OCI-LY7 (cell line): ENCODE measurements at places on chromosomes 11 and 22.
A peak's percentile ranks its signal among the peaks of the same experiment; 100 is the strongest.

DNA sequence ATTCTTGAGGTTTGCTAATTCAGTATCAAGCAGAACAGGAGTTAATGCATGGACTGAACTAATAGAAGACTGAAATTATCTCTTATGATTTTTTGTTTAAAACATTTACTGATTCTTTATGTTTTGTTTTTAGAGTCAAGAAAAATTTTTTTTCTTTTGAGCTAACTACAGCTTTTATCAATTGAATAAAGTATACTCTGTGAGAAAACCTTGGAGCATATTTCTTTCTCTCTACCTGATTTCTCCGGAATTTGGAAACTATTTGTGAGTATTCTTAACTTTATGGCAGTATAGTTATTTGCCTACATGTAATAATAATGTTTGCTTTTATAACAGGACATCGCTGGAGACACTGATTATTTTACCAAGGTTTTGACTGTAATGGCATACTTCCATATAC, 18.1 kb upstream of the CRTAM start:
- no peak for DNase-seq

DNA sequence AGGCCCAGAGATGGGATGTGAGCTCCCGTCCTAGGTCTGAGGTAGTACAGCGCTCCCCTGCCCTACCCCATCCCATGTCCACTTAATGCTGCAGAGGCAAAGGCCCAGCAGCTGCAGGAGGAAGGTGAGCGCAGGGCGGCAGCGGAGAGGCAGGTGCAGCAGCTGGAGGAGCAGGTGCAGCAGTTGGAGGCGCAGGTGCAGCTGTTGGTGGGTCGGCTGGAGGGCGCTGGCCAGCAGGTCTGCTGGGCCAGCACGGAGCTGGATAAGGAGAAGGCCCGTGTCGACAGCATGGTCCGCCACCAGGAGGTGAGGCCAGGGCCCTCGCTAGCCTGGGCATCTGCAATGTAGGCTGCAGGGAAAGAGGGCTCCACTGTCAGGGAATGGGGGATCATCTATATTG, 15.2 kb downstream of the CCDC157 start:
- DNase-seq, result no peak

- DNase-seq, result no peak
Measured at GRCh38 chr11:72546866-72547265, 112.5 kb upstream of the CLPB start.

DNA sequence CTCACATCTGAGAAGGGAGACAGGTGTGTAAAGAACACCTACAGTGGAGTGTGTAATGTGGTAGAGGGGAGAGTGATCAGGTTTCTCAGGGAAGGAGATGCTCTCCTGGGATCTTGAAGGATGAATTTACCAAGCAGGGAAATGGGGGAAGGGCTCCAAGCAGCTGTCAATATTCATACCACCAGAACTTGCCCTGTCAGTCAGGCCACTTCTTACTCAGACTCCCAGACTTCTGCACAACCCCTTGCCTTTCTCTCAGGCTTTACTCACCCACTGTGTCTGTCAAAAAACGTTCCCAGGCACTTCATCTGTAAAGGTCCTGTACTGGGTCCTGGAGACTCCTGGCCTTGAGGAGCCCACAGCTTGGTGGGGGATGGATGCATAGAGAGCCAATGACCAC, 14.0 kb upstream of the FCHSD2 start:
- DNase-seq, result no peak

GRCh38 chr11:299951-300735, 817 bp upstream of the IFITM5 start:
- no peak for DNase-seq

DNA sequence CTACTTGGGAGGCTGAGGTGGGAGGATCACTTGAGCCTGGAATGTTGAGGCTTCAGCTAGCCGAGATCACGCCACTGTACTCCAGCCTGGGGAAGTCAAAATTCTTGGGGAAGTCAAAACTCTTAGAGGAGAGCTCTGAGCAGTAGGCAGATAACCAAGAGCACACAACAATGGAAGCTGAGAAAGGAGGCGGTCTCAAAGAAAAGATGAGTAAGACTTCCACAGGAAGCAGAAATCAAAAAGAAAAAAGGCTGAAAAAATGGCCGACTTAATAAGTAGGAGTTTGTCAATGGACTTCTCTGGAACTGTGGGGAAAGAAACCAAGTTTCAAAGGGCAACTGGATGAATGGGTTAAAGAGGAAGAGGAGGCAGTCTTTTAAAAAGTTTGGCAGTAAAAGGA, 32.1 kb downstream of the RAB30 start:
- DNase-seq, result no peak

- no peak for DNase-seq
Measured at GRCh38 chr11:9078113-9079086, 13.0 kb downstream of the SCUBE2 start.

GRCh38 chr11:81840380-81840779, 893.3 kb downstream of the FAM181B start:
- no peak for DNase-seq

- DNase-seq, result no peak
Measured at GRCh38 chr11:27100534-27100933, 59.9 kb downstream of the BBOX1 start.

GRCh38 chr11:114059984-114060391, 477 bp downstream of the ZBTB16 start:
- no peak for DNase-seq

- no peak for DNase-seq
Measured at GRCh38 chr11:20844630-20845029, 175.2 kb downstream of the NELL1 start.

GRCh38 chr11:17640493-17641164, 78.7 kb upstream of the MYOD1 start:
- DNase-seq, result no peak

DNA sequence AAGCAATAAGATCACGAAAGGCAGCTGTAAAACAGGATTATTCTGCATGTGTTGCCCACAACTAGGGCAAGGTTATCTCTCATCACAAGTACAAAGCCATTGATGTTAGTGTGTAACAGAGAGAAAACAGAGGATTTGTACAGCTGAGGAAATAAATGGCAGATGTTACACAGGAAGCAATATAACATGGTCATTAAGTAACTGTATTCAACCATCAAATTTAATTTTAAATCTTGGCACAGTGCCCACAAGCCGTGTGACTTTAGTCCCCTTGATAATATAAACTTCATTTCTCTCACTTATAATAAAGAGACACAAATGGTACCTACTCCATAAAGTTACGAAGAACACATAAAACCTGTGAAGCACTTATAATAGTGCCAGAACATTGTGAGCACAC, 17.3 kb downstream of the OR51E2 start:
- no peak for DNase-seq

DNA sequence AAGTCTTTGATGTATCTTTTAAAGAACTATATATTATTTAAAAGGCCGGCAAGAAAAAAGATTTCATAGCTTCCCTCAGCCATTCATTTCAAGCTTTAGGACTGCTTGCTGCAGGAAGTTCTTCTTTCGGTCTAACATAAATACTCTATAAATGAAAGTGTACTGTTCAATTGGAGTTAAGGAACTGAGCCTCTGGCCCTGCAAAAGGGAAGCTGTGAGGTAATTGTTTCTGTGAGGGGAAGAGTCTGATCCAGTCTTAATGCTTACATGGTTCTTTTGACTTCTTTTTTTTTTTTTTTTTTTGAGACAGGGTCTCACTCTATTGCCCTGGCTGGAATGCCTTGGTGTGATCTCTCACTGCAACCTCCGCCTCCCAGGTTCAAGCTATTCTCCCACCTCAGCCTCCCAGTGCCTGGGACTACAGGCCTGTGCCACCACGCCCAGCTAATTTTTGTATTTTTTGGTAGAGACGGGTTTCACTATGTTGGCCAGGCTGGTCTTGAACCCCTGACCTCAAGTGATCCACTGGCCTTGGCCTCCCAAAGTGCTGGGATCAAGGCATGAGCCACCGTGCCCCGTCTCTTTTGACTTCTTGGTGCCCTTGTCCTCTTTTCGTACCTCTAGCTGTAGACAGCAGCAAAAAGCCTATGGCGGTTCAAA, 4.7 kb upstream of the TRIM29 start:
- no peak for DNase-seq

GRCh38 chr11:59272771-59273372, 60.1 kb upstream of the MPEG1 start:
- DNase-seq, result peak; percentile 36

- no peak for DNase-seq
Measured at GRCh38 chr11:33437529-33437928, 180.3 kb downstream of the HIPK3 start.

GRCh38 chr22:31577711-31578110, 81.4 kb downstream of the SFI1 start:
- DNase-seq, result no peak

DNA sequence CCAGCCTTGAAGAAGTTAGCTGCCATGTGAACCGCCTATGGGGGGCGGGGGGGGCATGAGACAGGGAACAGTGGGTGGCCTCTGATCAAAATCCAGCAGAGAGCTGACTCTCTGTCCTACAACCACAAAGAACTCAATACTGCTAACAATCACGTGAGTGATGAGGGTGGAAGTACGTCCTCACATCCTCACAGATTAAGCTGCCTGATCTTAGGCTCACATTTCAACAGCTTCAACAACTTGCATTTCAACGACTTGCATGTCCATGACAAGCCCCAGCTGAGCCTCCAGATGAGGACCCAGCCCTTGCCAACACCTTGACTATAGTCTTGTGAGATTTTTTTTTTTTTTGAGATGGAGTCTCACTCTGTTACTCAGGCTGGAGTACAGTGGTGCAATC, 51.6 kb downstream of the CLMP start:
- DNase-seq, result no peak

- DNase-seq, result no peak
Measured at GRCh38 chr11:100789500-100789899, 102.4 kb downstream of the ARHGAP42 start.

- DNase-seq, result no peak
Measured at GRCh38 chr11:99069856-99070444, 49.2 kb downstream of the CNTN5 start.

- DNase-seq, result no peak
Measured at GRCh38 chr11:110128161-110128560, 35.0 kb downstream of the ZC3H12C start.

- no peak for DNase-seq
Measured at GRCh38 chr22:29629903-29630516, 26.6 kb downstream of the NF2 start.

DNA sequence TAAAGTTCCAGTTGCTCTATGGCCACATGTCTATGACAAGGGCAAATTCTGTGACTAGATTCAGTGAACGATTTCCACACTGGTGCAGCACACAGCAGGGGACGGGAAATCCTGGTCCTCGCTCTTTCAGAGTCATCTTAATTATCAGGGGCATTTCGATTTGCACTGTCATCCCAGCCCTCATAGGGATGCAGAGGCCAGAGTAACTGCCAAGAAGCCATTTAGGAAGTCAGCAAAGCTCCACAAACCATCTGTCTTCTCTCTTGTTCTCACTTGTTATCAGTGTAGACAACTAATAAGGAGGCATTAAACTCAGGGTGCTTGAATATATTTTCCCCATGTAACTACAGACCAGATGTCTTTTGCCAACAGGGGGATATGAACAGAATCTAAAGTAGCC, 151.7 kb downstream of the STK33 start:
- no peak for DNase-seq

DNA sequence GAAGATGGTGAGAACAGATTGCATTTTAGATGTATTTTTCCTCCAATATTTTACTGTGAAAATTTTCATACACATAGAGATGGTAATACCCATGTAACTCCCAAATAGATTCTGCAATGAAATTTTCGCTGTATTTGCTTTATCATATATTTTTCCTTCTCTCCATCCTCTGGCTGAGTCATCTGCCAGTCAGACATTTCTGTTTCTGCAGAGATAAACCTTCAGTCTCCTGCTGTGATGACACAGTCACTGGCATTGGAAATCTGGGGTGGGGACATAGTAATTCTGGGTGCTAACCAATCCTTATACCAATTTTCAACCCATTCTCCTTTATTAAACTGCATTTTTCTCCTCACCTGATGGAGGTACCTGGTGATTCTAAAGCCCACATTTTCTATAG, 33.7 kb downstream of the SVIP start:
- DNase-seq, result no peak

DNA sequence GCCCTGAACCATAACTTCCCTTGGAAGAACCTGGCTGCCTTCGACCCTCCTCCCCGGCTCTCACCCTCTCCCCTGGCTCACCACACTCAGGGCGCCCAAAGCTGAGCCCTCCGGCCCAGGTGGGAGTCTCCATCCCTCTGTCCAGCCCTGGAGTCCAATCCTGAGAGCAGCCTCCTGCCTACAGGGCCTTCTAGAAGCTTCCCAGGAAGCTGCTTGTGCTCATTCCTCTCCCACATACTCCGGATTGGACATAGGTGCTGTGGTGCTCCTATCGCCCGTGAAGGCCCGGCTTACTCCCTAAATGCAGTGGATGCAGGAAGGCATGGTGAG, 1332.0 kb downstream of the BRD1 start:
- no peak for DNase-seq

- no peak for DNase-seq
Measured at GRCh38 chr11:7967826-7968225, 2.6 kb upstream of the NLRP10 start.

GRCh38 chr22:20463324-20464095, 25.9 kb upstream of the SCARF2 start:
- DNase-seq, result peak; percentile 86

DNA sequence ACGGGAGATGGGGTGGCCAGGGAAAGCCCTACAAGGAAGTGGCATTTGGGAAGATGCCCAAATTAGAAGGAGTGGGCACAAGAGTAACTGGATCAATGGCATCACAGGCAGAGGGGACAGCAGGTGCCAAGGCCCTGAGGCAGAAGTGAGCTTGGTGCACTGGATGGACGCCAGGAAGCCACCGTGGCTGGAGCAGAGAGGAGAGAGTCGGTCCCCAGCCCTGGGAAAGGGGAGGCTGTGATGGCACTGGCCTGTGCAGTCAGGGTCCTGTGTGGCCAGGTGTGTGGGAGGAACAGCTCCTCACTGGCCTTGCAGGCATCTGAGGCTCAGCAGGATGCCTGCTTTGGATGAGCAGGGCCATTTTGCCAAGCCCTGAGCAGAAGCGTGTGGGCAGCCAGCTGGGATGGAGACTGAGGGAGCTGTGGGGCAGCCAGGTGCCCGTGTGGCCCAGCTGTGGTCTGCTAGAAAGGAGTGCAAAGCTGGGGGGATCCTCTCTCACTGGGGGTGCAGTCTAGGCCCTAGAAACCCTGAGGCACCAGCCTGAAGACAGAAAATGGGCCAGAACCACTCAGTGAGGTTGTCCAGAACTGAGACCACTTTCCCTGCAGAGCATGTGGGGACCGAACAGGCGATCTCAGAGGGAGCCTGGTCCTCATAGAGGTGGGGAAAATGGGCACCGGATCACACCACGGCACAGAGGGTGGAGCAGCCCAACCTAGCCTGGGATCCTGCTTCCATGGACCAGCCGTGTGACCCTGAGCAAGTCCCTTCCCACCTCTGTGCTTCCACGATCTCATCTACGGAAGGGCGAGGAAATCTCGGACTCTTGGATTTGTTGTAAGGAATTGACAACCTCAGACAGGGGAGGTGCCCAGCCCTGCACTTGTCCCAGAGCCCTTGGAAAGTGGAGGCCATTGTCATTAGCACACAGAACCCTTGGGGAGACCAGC, 78.6 kb upstream of the RTL6 start:
- DNase-seq, result no peak
